ENCODE measurements at places on chromosomes 1 and 21. TPM values are rescaled to one million over a fixed set of nuclear protein-coding genes. Genes with fewer than 3 reads are reported as not detected.
A peak's percentile ranks its signal among the peaks of the same experiment; 100 is the strongest.

DNA sequence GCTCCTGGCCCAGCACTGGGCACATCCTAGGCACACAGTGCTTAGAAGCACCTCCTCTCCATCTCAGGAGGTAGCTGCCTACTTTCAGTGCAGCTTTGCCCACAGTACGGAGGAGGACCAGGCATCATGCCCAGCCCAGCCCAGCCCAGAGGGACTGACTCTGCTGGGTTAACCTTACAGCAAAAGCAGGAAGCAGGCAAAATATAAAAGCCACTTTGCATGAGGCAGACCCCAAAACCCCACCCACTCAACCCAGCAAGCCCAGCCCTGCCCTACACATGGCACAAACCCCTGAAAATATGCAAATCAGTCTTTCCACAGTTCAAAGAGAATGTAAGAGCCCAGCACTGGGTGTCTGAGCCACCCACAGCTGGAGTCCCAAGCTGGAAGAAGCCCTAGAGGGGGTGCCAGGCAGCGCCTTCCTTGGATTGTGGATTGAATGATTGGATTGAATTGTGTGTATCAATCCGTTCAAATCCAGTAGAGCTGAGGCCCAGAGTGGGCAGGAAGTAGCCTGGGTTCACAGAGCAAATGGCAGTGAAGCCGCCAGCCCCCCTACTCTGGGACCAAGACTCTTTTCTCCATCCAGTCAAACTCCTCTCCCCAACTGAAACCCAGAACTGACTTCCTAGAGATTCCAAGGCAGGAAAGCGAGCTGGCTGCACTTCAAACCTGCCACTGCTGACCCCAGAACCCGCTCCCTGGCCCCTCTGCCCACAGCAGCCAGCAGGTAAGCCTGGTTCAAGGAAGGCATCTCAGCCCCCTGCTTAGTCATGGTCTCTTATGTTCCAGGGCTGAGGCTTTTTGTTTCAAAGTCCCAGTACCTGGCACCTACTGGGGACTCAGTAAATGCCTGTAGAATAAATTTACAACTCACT, 117.7 kb downstream of the LACTBL1 start:
- DNase-seq: no peak

- no peak for DNase-seq
Measured at GRCh38 chr21:33544451-33545195, 1.8 kb downstream of the SON start.

DNA sequence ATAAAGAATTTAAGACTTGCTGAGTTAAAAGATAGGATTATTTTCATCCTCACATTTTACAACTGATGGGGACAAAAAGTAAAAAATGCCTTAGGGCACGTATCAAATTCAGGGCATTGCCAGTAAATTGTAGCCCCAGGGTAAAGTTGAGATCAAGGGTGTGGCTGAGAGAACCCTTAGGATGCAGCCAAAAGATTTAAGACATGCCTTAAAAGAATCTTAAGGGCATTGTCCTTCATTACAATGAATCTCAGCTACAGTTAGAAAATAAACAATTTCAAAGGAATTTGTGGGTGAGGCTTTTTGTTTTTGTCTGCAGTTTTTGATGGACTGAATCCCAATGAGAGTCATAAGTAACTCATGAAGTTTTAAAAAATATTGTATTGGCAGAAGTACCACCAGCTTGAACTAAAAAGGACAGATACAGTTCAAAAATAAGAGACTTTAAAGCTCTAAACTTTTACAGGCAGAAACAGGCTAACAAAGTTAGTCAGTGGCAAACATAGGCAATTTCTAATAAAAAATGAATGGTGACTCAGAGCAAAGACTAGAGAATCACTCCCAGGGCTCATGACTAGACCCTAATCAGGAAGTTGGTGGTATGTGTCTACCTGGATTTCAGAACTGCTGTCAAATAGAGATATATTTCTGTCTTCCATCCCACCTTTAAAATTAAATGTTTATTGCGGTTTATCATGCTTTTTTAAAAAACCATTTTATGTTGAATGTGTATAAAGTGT, 165.1 kb upstream of the SNX7 start:
- no peak for DNase-seq

DNA sequence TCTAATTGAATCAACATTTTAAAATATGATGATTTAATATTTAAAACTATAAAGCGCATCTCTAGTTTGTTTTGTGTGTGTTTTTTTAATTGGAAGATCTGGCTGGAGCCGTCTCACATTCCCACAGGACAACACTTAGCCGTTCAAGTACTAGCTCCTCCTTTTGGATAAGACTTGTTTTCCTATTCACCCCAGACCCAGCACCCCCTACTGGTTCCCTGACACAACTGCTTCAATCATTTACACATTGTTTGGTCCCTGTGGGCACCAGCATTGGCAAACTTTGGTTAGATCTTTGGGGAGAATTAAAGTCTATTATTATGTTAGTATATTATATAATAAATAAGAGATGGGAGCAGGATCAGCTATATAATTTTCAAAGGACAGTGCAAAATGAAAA, 34.5 kb downstream of the TYW3 start:
- DNase-seq: no peak

- no peak for DNase-seq
Measured at GRCh38 chr1:6986281-6986680, 201.0 kb downstream of the CAMTA1 start.

GRCh38 chr1:104929280-104929679, 1179.6 kb downstream of the AMY1C start:
- DNase-seq: no peak

- no peak for DNase-seq
Measured at GRCh38 chr1:235607284-235607683, 42.3 kb downstream of the GNG4 start.

- DNase-seq: no peak
Measured at GRCh38 chr1:176049582-176049981, 157.5 kb downstream of the COP1 start.

DNA sequence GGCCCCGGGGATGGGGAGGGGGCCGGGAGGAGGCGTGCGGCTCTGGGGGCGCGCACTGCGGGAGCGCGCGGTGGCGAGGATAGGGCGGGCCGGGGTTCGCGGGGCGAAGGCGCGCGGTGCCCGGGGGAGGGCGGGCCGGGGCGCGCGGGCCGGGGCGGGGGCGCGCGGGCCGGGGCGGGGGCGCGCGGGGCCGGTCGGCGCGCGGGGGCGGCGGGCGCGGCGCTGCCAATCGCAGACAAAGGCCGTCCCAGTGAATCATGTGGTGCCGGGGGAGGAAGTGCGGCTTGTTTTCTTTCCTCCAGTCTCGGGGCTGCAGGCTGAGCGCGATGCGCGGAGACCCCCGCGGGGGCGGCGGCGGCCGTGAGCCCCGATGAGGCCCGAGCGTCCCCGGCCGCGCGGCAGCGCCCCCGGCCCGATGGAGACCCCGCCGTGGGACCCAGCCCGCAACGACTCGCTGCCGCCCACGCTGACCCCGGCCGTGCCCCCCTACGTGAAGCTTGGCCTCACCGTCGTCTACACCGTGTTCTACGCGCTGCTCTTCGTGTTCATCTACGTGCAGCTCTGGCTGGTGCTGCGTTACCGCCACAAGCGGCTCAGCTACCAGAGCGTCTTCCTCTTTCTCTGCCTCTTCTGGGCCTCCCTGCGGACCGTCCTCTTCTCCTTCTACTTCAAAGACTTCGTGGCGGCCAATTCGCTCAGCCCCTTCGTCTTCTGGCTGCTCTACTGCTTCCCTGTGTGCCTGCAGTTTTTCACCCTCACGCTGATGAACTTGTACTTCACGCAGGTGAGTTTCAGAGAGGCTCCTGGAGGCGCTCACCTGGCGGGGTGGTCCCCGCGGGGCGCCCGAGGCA, at the start of gene GPR137B:
TSS of gene GPR137B (plus strand) at position 287 of the 851 bp plus-strand sequence. CDS start at position 371, 84 bp downstream.
- DNase-seq: peak; percentile 91

DNA sequence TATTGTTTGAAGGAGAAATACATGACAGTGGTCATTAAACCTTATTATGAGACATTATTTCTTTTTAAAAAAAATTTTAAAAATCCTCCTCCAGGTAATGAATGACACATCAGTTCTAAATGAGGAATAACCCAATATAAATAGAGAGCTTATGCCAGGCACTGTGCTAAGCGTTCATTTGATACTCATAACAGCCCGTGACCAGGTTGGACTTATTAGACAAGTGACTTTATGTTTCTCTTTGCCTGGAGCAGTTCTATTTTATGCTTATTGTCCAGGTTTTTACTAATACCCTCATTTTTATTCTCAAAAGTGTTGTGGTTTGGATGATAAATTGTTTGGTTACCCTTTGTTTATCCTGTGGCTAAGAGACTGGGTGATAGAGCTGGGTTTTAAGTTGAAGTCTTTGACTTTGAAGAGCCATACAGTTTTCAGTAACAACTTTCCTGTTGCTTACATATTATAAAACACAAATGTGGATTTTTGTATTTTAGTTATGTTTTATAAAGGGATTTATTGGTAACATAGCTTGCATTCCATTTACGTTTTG, 84.2 kb downstream of the RABGAP1L start:
- DNase-seq: no peak

DNA sequence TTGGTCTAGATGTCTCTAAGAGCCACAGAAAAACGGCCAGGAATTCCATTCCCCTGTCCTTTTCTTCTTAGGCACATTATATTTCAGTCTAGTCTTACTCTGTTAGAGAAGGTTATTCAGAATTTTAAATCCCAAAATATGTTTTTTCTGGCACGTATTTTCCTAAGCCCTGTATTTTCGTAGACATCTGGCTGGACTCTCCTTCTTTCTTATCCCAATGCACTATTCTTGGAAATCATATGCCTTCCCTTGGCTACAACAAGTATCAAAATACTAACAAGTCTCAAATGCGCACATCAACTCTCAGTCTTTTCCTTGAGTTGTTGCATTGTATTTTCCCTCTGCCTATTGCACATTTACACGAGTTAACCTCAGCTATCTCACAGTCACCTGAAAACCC, 96.2 kb downstream of the DPYD start:
- DNase-seq: no peak

DNA sequence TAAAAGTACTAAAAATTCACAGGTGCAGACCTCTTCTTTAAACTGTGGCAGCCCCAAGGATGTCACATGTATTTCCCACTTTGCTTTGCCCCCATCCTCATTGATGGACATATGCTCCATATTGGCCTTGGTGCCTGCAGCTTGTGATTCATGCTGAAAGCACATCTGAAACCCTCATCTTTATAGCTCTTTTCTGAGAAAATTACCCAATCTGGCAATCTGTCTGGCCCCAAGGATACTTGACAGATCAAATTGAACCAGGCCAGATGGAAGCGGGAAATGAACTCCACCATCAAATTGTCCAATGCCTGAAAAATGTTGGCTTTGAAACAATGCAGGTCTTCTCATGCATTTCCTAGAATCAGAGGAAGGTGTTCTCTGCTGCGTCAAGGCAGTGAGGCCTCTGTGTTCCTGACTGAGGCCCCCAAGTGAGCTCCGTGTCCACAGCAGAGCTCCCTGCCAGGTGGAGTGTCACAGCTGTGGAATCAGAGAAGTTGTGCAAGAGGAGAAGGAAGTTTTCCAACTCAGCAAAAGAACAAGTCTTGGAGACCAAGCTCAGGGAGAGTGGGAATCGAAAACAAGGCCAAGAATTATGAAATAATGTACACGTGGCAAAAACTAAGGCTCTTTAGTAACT, 323.7 kb downstream of the PLPP3 start:
- no peak for DNase-seq

GNB1 gene
- total RNA-seq: 154 TPM

FCRL5 gene
- not detected for total RNA-seq

NPHS2 gene
- not detected for total RNA-seq

ADGRL4 gene
- total RNA-seq: 1.2 TPM

OR2M3 gene
- total RNA-seq: under 0.01 TPM

HMCN1 gene
- 1.6 TPM for total RNA-seq

SF3B4 gene
- total RNA-seq: 7.3 TPM

ZBTB40 gene
- total RNA-seq: 10.2 TPM

AMY1C gene
- total RNA-seq: not detected
